CD8-positive, alpha-beta T cell (primary cell): ENCODE measurements at places on chromosomes 6 and 20.

- DNase-seq: peak; percentile 54
Observed at GRCh38 chr20:41029150-41029901, 704 bp downstream of the TOP1 start.

DNA sequence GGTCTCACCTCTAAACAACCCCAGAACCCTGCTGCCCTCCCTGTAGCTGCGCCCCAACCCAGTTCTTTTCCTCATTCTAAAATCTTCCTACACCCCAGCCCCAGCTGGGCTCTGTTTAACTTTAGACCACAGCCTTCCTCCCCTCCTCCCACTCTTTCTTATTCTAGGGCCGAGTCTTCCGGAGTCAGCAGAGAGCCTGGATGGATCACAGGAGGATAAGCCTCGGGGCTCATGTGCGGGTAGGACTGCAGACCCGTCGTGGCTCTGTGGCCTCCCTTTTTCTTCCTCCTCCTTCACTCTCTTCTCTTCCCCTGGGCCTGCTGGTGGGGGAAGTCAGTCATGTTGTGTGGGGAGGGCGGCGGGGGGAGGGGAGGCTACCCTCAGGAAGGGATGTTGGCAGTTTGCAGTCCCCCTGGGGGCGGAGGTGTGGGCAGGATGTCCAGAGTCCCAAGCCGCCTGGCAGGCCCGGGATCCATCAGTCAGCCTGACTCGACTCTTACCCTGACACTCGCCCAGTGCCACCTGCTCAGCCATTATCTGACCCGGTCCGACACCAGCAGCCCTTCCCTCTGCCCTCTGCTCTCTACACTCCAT lies 8.1 kb downstream of the CAPN11 start:
- DNase-seq: no peak

- no peak for DNase-seq
Observed at GRCh38 chr6:134039116-134039515, 13.3 kb downstream of the SLC2A12 start.

DNA sequence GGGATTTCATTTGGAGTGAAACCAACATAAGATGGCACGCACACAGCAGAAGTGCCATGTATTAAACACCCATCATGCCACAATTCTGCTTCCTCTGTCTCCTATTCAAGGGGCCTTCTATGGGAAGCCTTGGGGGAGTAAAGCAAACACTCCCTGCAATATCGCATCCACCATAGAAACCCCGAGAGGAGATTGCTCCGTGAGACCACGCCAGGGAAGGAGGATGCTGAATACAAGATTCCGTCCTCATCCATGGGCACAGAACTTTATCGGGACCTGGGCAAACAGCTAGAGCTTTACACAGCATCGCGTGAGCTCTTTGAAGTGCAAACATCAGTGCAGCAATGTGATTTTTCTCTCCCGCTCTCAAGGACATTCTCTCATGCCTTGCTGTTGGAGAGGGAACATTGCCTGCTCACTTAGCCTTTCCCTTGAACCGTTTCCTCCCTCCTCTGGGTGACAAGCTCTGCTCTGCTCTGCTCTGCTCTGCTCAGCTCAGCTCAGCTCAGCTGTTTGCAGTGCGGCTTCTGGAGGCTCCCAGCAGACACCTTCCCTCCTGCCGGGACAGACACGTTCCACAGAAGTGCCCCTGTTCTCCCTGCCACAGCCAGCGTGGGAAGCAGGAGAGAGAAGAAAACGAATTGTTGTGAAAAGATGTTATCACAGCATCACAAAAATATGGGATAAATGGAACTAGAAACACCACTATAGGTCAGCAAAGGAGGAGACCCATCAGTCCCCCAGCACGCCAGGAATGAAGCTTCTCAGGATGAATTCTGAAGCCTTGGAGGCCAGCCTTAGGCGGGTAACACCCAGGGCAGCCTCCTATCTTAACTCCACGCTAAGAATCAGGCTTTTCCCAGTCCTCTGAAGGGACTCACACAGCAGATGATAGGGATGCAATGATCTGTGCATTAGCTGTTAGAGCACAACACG lies 48.2 kb downstream of the RNASET2 start:
- no peak for DNase-seq

DNA sequence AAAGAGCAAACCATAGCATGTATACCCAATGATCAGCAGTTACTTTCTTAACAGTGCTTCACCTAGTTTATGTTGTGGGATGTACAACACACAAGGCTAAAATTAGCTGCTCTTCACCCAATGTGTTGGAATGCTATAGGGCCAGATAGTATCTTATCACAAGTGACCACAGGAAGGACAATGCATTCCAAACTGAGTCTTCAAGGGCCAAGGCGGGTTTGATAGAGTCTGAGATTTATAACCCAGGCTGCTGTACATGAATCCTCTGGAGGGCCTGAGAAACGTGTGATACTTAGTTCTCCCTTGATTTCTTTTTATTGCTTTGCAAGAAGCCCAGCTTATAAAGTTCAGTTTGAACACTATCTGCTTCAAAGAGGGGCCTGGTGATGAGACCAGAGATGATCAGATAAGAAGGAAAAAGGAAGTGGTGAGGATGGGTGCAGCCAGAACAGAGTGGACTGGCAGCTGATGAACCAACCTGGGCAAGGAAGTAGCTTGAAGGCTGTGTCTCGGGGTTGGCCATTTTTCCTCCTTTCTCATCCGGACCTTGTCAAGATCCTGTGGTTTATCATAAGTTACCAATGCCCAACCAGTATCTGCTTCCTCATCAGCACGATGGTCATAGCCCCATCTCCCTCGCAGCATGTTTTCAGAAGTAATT lies 62.2 kb upstream of the BMP2 start:
- DNase-seq: no peak

- DNase-seq: no peak
Observed at GRCh38 chr20:38181971-38182370, 16.9 kb upstream of the TGM2 start.

DNA sequence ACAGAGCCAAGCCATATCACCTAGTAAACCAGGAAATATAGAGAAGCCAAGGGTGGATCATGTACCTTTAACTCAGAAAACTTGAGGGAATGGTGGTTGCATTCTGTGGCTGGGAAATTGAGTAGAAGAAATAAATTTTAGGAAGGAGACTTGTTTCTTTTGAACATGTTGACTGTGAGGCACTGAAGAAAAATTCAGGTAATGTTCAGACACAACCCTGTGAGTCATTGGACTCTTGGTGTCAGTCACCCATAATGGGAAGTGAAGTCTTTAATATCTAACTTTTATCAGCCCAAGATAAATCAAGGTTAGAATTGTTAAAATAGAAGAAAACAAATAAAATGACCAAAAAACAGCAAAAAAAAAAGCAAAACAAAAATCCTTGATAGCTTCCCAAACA lies 98.8 kb upstream of the GRIK2 start:
- DNase-seq: no peak

DNA sequence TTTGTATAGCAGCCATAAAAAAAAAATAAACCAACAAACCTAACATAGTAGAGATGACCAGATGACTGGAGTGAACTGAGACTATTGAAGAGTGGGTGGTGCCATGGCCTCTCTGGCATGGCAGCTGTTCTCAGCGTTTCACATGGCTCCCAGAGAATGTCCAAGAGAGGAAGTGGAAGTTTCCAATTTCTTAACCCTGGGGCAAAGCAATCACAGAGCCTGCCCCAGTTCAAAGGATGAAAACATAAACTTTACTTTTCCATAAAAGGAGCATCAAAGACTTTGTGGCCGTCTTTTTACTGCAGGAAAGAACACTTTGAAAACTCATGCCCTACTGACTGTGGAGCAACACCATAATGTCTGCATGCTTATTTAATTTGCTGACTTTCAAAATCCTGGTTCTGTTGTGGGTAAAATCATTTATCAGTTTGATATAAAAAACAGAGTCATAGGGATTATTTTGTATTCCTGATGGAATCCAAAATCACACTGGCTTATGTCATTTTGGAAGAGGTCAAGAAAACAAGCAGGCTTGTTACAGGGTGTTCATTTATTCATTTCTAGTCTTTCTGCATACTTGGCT lies 165.4 kb downstream of the SLC35B3 start:
- DNase-seq: no peak

- DNase-seq: no peak
Observed at GRCh38 chr20:1813101-1813529, 82.1 kb upstream of the SIRPA start.

GRCh38 chr6:154458565-154459470 lies 51.7 kb downstream of the CNKSR3 start:
- DNase-seq: no peak

GRCh38 chr6:143146186-143146851 lies 85.6 kb downstream of the AIG1 start:
- no peak for DNase-seq
